ENCODE measurements at places on chromosomes 3 and 15. TPM values are rescaled to one million over a fixed set of nuclear protein-coding genes. Genes with fewer than 3 reads are reported as not detected.

DNA sequence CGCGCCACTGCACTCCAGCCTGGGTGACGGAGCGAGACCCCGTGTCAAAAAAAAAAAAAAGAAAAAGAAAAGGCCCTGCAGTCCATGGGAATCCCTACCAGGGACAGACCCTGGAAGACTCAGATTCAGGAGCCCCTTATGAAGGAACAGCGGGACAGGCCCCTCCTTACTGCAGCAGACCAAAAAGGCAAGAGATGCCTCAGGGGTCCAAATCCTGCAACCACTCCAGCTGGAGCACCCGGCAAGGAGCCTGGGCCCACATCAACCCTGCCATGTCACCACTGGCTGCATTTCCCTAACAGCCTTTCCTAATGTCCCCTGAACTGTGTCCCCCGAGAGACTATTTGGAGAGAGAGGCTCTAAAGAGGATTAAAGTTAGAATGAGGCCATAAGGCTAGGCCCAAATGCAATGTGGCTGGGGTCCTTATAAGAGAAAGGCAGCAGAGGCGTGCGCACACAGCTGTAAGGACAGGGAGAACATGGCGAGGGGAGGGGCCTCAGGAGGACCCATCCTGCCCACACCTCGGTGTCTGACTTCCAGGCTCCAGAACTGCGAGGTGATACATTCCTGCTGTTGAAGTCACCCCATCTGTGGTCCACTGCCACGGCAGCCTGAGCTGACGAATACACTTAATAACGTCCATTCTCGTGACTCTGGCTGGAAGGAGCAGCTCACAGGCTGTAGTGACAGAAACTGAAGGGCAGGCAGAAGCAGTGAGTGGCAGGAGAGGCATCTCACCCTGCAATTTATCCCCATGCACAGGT lies 78.1 kb downstream of the ATP10A start:
- DNase-seq = no peak

GRCh38 chr3:159229116-159229680 lies 427.3 kb downstream of the MFSD1 start:
- peak; percentile 78 for DNase-seq

The ZPLD1 gene
- not detected for total RNA-seq

DNA sequence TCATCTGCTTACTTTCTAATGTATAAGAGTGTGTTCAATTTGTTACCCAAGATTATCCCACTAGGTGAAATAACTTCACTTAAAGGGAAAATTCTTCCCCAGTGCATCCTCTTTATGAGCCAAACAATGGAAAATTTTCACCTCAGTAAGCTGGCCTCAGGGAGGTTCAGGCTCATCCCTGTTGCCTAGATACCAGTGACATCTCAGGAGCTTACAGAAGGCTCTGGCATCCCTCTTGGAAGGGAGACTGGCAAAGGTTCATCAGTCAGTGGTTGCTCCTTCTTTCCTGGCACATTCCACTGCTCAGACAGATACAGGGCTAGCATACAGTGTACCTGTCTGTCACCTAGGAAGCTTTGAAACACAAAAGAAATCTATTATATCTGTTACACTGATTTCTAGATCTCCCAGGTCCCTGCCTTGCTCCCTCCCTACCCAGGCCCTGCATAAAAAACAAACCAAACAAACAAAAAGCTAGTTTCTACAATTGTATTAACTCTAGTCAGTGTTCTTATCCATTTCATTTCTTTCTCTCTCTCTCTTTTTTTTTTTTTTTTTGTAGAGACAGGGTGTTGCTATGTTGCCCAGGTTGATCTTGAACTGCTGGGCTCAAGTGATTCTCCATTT lies 1.7 kb downstream of the IP6K2 start:
- DNase-seq = peak; percentile 77

The INSYN1 gene
- not detected for total RNA-seq

The GHRL gene
- total RNA-seq = not detected

All from RPMI7951 (cell line).